LHCN-M2 (cell line): ENCODE measurements at places on chromosomes 7 and 10. TPM values are rescaled to one million over a fixed set of nuclear protein-coding genes. Genes with fewer than 3 reads are reported as not detected.

ZNF736 gene
- 11.0 and 13.1 TPM in 2 replicates for total RNA-seq

SLC16A9 gene
- total RNA-seq = 0.80 and 0.90 TPM in 2 replicates

CEP41 gene
- total RNA-seq = 33.3 and 34.8 TPM in 2 replicates

FOXP2 gene
- 0.34 and 0.71 TPM in 2 replicates for total RNA-seq

KLF14 gene
- not detected in 2 replicates for total RNA-seq

ASB15 gene
- total RNA-seq = not detected in 2 replicates

BLNK gene
- total RNA-seq = not detected in 2 replicates

CAV1 gene
- 1,409 and 1,463 TPM in 2 replicates for total RNA-seq

C7orf33 gene
- total RNA-seq = not detected in 2 replicates

HOXA7 gene
- 4.5 and 8.3 TPM in 2 replicates for total RNA-seq

- no peak for DNase-seq
Observed at GRCh38 chr10:103193820-103194529, 903 bp upstream of the NT5C2 start.

GRCh38 chr10:33334153-33334804 is at the start of gene NRP1:
Gene NRP1, minus strand, starts transcription at chr10:33334667. Its CDS starts 285 bp downstream, at chr10:33334382.
- no peak for DNase-seq

GRCh38 chr7:16078076-16078952 is 343.0 kb downstream of the CRPPA start:
- DNase-seq = peak; percentile 68

GRCh38 chr7:31133497-31133896 is 81.4 kb downstream of the ADCYAP1R1 start:
- DNase-seq = no peak

GRCh38 chr7:55107946-55108345 is 89.1 kb downstream of the EGFR start:
- no peak for DNase-seq

DNA sequence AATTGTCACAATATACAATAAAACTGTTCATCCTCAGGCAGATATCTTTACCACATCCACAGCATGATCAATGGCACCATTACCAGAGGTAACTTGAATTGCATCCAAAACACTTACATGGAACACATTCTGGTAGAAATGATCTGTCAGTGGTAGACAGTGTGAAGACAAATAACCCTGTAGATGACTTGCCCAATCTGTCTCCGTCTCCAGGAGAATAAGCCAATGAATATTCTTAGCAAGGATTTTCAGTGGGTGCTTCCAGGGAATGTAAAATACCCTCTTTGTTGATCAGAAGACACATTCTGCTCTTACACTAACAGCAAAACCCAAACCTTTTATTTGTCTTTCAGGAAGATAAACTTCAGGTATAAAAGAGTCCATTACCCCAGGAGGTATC is 43.8 kb downstream of the VWC2 start:
- no peak for DNase-seq

- no peak for DNase-seq
Observed at GRCh38 chr7:150385302-150385723, 6.2 kb downstream of the ZNF775 start.

- DNase-seq = no peak
Observed at GRCh38 chr7:50367100-50367499, 62.6 kb downstream of the IKZF1 start.

- no peak for DNase-seq
Observed at GRCh38 chr10:28800144-28800543, 122.8 kb downstream of the BAMBI start.

DNA sequence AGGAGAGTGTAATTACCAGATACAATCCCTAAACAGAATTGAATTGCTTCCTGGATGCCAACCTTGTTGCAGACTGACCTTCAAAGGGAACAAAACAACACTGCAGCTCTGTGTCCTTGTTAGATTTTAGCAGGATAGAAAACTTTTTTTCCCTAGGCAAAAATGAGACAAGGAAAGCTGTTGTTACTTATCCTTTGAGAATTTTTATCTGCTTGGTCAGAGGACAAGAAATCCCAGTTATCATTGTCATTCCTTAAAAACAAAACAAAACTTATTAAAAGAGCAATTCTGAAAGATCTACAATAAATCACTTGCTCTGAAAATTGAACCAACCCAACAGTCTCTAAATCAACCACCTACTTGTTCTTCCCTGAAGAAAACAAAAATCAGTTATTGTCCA is 652.6 kb downstream of the REEP3 start:
- DNase-seq = no peak

GRCh38 chr10:52895059-52895458 is 122.5 kb upstream of the MBL2 start:
- DNase-seq = no peak

DNA sequence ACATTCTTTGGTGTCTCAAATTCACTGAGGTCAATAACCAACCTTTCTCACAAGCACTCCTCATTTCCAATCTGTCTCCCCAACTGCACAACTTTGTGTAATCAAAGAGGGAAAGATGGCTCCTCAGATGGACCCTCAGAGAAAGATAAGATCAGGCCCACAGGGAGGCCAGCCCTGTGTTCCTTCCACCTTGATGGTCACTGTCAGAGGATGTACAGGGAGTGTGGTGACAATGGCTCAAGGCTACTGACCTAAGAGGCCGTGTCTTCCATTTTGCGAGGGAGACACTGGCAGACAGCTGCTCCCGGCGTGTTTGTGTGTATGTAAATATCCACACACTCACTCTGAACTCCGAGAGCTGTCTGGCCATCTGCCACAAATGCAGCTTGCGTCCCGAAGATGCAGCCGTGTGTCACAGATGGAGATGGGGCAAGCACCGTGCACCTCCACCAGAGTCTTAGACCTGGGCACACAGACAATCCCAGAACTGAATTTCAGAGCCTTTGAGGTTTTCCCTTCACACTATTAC is 712.1 kb upstream of the NRP1 start:
- no peak for DNase-seq

- DNase-seq = peak; percentile 90
Observed at GRCh38 chr7:139775829-139776266, 1.9 kb downstream of the HIPK2 start.

DNA sequence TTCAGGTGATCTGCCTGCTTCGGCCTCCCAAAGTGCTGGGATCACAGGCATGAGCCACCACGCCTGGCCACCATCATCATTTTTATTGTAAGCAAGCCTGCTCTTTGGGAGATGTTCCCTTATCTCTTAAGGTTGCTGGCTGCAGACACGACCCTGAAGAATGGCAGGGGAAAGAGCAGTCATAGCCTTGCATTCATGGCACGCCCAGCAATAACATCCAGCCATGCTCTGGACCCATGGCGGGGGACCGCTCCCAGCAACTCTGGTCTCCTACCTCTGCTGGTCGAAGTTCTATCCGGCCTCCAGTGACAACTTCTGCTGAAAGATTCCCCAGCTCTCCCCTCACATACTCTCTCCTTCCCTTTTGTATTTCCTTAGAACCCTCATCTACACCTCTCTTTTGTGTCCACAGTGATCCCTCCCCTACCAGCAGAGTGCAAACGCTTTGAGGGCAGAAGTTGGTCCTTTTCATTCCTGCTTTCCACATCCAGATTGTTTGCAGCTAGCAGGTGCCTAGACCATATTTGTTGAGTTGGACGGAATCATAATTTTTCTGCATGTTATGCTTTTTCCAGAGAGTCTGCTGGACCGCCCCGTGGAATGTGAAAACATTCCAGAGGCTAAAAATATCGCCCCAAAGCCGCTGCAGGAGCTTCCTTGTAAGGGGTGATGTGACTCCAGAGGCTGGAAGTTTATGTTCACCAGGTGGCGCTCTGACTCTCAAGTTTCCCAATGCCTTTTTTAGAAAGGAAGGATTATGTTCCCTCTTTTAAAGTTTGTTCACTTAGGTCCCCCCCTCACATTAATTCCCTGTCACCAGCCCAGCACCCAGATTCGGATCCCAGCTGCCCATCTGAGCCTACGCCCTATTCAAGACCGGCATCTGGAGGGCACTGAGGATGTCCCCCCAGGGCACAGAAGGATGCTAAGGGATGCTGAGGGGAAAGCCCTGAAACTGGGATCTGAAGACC is 4.3 kb upstream of the MARVELD1 start:
- DNase-seq = peak; percentile 81

DNA sequence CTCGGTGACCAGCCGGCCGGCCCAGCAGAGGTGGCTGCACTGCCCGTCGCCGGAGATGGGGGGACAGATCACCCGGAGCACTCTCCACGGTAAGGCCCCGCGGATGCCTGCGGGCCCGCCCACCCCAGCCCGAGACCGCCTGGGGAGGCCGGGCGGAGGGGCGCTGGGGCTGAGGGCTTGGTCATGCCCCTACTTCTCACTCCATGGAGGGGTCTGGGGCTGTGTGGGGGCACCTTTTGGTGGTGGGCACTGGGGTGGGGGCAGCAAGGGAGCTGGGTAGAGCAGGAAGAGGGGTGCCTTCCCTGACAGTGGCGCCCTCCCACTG is 61.8 kb downstream of the NEURL1 start:
- no peak for DNase-seq

DNA sequence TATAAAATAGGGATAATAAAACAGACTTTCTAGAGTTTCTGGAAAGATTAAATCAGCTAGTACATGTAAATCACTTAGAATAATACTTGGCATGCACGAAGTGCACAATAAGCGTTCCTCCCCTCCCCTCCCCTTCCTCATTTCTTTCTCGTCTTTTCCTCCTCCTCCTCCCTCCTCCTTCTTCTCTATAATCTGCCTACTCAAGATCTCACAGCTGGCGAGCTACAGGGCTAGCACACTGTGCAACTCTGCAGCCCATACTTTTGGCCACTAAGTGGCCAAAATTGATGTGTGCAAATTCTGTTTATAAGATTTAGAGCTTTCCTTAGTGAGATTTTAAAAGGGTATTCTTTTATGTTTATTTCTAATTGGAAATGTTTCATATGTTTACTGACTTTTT is 565.3 kb downstream of the PHTF2 start:
- no peak for DNase-seq

GRCh38 chr10:32972460-32972859 is 14.4 kb upstream of the ITGB1 start:
- no peak for DNase-seq

GRCh38 chr7:115007751-115008150 is 85.9 kb downstream of the MDFIC start:
- DNase-seq = no peak

- no peak for DNase-seq
Observed at GRCh38 chr10:102368077-102368476, 27.4 kb upstream of the NFKB2 start.

DNA sequence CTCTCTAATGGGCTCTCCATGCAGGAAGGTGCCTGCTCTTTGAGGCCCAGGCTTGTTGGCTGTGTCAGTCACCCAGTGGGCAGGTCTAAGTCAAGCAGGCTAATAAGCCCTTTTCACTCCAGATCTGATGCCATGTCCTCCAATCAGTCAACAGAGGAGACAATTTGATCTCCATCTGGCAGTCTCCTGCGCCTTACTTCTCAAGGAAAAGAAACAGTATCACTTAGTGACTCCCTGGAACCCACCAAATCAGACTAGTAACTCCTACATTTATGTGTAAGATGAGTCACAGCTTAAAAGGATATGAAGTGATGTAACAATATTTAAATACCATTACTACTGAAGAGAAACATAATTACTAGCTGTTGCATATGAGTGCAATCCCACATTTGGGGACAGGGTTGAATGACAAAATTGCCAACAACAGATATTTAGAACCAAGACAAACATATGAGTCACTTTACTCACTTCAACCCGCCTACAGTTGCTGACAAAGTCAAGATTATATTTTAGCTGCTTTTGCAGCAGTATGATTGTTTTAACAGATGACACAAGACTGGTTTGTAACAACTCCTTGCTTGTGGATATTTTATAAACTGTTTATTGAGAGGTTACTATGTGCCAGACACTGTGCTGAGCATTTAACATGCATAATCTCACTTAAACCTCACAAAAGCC is 72.1 kb downstream of the USP6NL start:
- DNase-seq = peak; percentile 69

- DNase-seq = no peak
Observed at GRCh38 chr10:97898429-97898828, 48.8 kb downstream of the GOLGA7B start.

DNA sequence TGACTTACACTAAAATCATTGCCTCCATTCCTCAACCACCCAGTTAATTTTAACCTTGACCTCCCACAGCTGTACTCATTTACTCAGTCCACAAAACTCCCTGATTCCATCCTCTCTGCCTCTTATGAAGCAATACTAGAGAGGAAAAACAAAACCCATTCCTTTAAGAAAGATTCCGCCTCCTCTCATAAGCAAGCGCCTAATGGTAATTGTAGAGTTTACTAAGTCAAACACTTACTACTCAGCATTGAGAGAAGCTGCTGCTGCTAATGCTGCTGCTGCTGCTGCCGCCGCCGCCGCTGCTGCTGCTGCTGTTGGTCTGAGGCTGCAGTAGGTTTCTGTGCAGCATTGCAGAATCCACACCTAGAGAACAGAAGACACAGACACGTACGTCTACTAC is 2.1 kb upstream of the ADD3 start:
- peak; percentile 81 for DNase-seq

GRCh38 chr7:70390251-70390650 is 741.7 kb upstream of the GALNT17 start:
- DNase-seq = no peak

DNA sequence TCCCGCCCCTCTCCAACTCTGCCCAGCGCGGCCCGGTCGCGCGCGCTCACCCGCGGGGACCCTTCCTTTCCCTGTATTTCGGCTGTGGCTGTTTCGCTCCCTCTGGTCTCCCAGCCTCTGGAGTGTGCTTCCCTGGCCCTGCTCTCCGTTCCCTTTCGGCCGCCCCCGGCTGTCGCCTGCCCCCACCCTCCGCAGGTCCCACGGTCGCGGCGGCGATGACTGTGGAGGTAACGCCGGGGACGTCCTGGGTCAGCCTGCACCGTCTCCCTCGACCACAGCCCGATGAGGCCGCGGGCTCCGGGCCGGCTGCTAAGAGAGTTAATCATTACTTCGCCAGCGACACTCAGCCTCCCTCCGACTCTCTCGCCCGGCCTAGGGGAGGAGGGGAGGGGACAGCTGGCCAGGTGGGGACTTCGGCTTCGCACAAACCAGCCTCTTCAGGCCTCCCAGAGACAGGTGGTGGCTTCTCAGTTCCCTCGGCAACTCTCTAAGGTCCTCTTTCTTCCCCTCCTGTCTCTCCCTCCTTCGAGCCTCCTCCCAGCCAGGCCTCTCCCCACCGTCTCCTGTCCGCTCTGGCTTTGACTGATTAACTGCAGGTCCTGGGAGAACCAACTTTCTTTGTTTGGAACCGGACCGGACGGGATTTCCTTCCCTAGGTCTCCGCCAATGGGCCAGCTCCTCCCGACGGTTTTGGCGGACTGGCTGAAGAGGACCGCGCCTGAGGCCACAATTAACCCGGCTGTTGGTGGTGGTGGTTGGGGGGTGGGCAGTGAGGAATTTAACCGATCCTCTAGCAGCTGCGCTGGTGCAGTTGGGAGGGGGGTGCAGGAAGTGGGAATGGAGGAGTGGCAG is 5.6 kb upstream of the PAX2 start:
- no peak for DNase-seq

- DNase-seq = peak; percentile 60
Observed at GRCh38 chr7:149883452-149883861, 9.7 kb downstream of the ATP6V0E2 start.
